ENCODE measurements at places on chromosomes 7 and 10.

DNA sequence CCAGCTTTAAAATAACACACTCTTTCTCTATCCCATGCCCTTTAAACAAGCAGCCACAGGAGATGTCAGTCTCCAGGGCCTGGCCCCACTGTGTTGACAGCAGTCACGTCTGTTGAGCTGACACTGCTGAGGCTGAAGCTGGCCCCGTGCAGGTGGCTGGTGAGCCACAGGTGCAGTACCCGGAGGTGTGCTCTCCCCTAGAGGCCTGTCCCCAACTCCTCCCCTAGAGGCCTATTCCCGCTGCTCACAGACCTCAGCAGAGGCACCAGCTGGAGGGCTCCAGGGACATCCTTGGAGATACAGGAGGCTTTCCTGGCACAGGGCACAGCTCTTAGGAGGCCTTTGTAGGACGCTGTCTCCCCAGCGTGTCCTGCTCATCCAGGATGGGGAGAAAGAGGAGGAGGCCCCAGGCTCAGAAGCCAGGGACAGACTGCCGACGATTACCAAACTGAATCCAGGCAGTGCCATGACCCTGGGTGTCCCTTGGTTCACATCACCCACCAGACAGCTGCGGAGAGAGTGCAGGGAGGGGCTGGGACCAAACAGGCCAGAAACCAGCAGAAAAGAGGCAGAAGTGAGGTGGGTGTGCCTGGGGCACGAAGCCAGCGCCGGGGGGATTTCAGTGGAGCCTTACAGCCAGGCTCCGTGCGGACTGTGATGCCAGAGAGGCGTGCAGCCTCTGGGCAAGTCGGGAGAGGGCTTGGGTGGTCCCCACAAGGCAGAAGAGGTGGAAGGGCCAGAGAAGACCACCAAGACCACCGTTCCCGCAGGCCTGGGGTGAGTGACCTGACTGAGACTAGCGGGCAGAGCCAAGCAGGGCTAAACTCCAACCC is 18.5 kb upstream of the TTYH3 start:
- DNase-seq = no peak

DNA sequence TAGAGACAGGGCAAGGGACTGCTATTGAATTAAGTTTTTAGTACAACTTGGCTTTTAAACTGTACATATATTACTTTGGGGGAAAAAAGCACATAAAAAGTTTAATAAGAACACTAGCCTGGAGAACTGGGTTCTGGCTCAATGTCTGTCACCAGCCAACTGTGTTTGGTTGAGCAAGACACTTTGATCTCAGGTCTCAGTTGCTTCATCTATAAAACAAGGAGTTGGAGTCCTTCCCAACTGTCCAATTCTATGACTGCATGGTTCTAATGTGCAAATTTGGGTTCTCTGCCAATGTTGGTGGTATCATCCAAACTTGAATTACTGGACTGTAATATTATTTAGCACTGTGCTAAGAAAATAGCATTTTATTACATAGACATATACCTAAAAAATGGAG is 50.3 kb downstream of the ATXN7L1 start:
- DNase-seq = no peak

GRCh38 chr7:135584362-135585353 is 26.9 kb downstream of the NUP205 start:
- no peak for DNase-seq

GRCh38 chr7:90923541-90923997 is 327.4 kb downstream of the CDK14 start:
- no peak for DNase-seq

DNA sequence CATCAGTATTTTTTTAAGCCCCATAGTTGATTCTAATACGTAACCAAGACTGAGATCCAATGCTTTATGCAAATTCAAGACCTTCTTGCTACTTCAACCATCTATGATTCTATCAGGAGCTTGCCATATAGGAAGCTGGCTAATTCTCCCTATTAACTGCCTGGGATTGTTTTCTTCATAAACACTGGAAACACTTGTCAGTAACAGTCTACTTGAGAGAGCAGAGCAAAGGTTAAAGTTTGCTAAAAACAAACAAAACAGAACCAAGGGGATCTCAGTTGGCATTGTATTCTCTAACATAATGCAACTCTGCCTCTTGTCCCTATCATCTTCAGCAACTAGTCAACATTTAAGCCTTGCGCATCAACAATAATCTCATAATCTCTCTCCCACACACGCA is 21.0 kb upstream of the PTPN12 start:
- DNase-seq = no peak

- DNase-seq = no peak
These were observed 13.4 kb downstream of the LRRC27 start for GRCh38 chr10:132345345-132345744.

- no peak for DNase-seq
These were observed 150.1 kb upstream of the BMPER start for GRCh38 chr7:33754933-33755928.

DNA sequence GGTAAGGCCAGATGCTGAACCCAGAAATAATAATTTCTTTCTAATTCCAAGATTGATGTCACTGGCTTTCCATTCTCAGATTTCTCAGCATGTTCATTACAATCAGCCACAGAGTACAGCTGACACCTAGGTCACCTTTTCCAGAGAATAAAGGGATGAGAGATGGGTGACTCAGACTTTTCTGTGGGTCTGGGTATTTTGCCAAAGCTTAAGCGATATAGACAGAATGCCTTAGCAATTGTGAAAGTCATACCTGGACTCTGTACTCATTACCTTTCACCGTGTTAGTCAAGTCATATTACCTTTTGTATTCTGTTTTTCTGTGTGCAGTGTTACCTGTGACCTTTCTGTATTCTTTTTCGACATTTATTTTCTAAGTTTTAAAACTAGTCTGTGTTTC is 10.6 kb upstream of the PRTFDC1 start:
- DNase-seq = no peak

DNA sequence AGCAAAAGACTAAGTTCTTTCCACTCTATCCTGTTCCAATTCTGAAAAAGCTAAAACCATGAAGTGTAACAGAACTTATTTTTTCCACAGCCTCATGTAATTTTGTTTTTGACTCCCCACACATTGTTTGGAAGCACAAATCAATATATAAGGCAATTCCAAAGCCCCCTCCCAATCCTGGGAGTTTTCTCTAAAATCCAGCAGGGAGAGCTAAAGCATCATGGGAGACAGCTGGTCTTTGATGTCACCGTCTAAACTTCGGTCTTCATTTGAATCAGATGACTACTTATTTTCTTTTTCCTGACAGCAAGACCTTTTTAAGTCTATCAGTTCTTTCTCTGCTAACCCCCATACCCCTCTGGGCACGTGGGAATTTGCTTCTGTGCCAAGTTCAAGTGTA is 33.3 kb upstream of the PON1 start:
- no peak for DNase-seq

GRCh38 chr7:35254496-35255442 is 869 bp upstream of the TBX20 start:
- DNase-seq = no peak

- no peak for DNase-seq
These were observed 26.0 kb upstream of the OPN4 start for GRCh38 chr10:86628311-86628710.

GRCh38 chr10:52597189-52597863 is 175.3 kb downstream of the MBL2 start:
- DNase-seq = no peak

DNA sequence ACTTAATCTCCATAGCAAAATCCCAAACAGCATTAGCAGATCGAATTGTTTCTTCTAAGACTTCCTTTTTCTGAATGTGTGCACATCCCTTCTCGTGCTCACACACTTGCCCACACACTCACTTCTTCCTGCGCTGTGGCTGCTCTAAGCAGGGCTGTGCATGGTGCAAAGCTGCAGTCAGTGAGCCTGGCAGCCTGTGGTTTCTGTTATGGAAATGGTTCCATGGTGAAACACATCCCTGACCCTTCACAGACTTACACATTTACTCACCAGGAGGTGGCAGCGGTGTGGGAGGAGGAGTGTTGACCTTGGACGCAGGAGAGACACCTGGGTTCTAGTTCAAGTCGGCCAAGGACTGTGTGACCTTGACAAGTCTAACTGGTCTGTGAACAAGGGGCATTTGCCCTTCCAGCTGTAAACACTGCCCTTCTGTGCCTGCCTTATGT is 24.9 kb downstream of the MTURN start:
- no peak for DNase-seq

DNA sequence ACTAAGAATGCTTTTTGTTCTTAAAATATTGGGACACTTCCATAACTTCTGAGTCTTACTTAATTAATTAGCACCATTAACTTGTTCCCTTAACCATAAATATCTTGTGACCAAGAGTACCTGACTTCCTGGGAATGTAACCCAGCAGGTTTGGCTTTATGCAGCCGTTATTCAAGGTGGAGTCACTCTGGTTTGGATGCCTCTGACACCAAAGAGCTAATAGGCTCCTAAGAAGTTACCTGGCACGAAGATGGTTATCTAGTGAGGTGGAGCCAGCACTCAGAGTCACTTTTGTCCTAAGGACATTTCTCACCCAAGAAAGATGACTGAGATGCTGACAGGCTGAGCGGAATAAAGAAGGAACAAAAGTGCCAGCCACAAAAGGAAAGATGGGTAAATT is 172.3 kb downstream of the C1GALT1 start:
- no peak for DNase-seq

DNA sequence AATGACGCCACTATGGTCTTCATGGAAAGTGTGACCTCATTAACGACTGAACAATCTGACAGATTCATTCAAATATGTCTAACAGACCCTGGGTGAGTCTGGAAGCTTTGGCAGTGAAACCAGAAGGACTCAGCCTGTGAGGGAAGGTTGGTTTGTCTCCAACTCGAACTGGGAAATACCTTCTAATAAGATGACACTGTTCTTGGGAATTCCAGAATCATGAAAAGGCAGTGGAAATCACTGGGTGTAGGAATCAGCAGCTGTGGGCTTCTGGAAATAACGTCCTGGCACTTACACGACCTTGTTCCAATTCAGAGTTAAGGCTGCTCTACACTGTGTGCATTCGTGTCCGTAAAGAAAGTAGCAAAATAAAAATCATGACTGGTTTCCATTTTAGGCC is 75.1 kb downstream of the DGKI start:
- DNase-seq = no peak

DNA sequence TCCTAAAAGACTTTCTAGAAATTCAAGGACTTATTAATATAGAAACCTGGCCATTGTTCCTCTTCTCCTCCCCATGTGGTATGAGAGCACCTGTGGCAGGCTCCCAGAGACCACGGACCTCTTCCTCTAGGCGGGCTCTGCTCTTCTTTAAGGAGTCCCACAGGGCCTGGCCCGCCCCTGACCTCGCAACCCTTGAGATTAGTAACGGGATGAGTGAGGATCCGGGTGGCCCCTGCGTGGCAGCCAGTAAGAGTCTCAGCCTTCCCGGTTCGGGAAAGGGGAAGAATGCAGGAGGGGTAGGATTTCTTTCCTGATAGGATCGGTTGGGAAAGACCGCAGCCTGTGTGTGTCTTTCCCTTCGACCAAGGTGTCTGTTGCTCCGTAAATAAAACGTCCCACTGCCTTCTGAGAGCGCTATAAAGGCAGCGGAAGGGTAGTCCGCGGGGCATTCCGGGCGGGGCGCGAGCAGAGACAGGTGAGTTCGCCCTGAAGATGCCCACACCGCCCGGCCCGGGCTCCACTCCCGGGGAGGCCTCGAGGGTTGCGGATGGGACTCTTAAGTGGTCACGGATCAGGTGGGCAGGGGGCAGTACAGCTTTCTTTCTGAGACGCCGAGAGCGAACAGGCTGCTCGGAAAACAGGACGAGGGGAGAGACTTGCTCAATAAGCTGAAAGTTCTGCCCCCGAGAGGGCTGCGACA is at the start of gene SLC26A4:
SLC26A4 (plus strand) TSS at position 448 of the 700 bp plus-strand sequence. CDS start 814 bp downstream, outside the sequence.
- no peak for DNase-seq

- DNase-seq = no peak
These were observed 2.0 kb downstream of the CUL1 start for GRCh38 chr7:148700661-148701064.

DNA sequence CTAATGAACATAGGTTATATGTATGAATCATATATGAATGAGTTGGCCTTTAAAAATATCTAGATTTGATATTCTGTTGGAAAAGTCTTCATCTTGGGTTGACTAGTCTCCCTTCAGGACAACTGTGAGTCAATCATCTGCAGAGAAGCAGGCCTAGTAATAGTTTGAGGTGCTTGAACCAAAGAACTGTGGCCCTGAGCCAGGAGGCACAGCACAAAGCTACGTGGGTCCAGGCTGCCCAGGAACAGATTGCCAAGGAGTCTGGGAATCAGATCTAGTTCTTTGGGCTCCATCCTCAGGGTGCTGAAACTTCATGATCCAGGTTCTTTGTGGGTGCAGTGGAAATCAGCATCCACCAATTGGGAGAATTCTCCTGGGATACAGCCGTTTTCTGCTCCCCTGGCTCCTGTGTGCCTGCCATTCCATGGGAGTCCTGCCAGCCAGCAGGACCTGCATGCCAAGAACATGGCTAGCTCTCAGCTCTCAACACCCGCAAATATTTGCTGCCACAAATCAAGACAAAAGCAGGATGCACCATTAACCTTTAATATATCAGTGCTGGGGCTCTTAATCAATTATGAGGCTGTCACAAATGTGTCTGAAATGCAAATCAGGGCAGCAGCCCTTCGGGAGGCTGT is 709.0 kb downstream of the GRID1 start:
- DNase-seq = no peak

- DNase-seq = no peak
These were observed 142.8 kb upstream of the SEMA3A start for GRCh38 chr7:84337429-84337828.

GRCh38 chr10:129101232-129101980 is 365.6 kb upstream of the MGMT start:
- no peak for DNase-seq

DNA sequence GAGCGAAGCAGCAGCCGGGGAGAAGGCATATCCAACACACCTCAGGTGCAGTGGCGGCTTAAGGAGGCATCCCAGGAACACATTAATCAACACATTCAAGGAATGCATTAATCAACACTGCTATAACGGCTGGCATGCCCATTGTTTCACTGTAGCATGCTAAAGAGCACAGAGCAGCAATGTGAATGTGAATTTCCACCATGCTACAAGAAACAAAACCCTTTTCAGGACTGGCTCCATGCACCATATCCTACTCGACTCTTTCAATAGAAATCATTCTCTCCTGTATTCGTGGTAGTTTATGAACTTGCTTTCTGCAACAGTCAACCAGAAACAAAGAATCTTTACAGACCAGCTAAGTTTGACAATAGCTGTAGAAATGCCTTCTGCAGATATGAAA is 149.0 kb downstream of the NRCAM start:
- no peak for DNase-seq

DNA sequence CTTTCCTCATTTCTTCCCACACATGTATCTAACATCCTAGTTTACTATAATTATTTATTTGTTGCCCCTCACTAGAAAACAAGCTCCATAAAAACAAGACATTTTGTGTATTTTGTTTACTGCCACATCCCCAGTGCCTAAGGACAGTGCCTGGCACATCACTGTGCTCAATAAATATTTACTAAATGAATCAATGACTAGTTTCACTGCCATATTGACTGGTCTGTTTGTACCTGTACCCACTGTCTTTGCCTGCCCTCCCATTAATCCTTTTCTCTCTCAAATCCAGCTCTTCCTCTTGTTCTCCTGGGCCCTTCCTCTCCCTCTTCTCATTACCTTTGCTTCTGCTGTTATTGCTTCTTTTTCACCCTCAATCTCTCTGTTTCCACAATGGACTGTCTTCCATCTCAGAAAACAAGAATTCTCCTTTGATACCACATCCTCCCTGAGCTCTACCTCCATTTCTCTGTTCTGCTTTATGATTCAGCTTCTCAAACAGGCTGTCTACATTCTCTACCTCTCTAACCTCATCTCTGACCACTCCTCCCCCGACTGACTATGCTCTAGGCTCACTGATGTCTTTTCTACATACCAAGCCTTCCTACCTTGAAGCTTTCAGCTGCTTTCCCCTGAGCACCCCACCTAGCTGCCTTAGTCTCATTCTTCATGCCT is 8.3 kb upstream of the FAM133B start:
- no peak for DNase-seq

- no peak for DNase-seq
These were observed 6.5 kb downstream of the BAG3 start for GRCh38 chr10:119657725-119658124.
